CD4-positive, alpha-beta memory T cell (primary cell): ENCODE measurements at places on chromosomes 5 and 9.

DNA sequence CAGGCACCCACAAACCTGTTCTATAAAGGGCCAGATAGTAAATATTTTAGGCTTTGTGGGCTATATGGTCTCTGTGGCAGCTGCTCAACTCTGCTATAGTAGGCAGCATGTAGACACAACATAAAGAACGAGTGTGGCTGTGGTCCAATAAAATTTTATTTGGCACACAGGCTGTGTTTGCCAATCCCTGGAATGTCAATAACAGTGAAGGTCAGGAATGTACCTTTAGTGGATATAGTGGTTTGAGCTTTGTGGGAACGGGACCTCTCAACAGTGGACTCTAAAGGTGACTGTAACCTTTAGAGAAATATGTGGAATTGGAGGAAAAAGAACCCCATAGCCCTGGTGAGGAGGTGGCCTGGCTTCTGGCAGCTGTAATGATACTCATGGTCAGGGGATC is 145.2 kb downstream of the MAST4 start:
- no peak for DNase-seq

DNA sequence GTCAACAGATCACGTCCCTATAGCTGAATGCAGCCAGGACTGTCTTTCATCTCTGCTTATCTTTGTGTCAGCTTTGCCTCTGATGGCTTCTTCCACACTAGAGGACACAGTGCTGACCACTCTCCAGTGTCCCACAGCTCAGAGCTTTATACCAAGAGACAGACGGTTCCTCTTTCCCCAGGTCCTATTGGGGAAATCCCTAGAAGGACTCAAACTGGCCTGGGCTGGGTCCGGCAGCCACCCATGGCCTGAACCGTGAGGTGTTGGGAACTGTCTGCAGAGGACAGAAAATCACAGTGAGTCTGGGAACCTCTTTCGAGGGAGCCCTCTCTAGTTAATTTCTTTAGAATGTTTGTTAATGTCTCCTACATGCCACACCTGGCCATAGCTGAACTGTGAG is 68.3 kb upstream of the SHB start:
- DNase-seq: no peak

DNA sequence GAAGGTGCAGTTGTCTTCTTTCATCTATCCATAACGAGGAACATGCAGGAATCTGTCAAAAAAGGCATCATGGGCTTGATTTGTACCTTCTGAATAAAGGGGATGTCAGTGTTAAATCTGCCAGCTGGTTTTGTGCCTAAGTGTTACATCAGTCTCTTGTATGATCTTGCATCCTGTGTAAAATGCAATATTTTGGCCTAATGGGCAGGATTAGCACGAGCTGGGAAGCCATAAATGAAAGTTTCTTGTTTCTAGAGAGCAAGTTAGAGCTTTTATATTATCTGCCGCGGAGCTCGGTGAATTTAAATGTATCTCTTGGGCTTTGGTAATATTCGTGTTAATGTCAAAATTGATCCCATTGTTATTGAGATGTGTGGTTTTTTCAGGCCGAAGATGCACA is 526.1 kb upstream of the WWC1 start:
- DNase-seq: no peak

- no peak for DNase-seq
Observed at GRCh38 chr5:36689225-36689624, 82.8 kb downstream of the SLC1A3 start.

DNA sequence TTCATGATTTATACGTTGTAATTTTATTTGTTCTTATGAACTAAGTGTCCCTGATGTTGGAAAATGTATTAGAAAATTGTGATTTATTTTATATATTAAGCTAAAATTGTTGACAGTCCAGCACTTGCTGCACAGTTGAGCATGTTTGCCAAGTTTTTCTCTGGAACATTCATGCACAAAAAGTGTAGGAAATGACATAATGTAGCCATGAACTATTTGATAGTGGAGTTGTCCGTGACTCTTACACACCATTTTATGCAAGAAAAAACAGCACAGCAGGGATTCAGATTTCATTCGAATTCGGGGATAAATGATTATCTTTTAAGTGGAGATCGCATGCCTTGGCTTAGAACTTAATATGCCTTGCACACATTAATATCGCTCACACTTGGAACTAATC is 708.6 kb upstream of the WWC1 start:
- DNase-seq: no peak

GRCh38 chr5:61702784-61703183 is 370.7 kb downstream of the ZSWIM6 start:
- DNase-seq: no peak

DNA sequence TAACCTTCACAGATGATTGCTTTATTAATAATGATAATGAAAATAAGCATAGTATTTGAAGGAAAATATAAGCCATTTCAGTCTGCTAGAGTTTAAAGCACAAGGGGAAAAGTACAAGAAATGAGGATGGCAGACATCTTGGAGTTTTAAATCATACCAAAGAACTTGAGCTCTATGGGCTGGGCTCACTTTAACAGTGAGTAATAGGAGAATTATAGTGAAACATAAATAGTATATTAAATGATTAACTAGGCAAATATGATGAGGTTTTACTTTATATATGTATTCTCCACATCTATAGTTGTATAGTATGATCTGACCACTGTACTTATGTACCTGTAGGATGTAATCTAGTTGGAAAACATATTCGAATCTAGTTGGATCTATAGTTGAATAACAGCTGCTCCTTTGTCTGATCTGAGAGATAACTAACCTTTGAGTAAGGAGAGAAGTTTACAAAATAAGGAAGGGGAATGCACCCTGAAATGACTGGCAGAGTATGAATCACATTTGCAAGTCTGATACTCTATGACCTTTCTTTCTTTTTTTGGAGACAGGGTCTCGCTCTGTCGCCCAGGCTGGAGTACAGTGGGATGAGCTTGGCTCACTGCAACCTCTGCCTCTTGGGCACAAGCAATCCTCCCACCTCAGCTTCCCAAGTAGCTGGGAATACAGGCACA is 17.6 kb downstream of the MEGF9 start:
- no peak for DNase-seq

- no peak for DNase-seq
Observed at GRCh38 chr9:77667151-77667550, 19.0 kb upstream of the GNA14 start.

- DNase-seq: no peak
Observed at GRCh38 chr9:101528015-101528414, 5.6 kb upstream of the RNF20 start.

- no peak for DNase-seq
Observed at GRCh38 chr9:18893046-18893445, 140.0 kb downstream of the SAXO1 start.

DNA sequence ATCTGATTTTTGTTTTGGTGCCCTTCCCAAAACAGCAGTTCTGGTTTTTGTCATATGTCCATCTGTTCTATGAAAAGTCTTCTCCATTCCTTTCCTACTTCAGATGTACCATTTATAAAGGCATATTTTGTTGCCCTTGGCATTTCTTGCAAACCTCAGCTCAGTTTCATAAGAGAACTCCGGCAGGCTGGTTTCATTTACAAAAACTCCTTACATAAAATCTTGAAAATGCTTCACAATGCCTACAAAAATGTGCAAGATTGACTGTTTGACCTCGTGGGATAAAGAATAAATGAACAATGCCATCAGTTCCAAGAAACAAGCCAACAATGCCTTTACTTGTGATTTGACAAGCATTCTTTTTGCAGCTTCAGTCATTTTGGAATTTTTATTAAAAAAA is 39.1 kb upstream of the CTNNAL1 start:
- no peak for DNase-seq

DNA sequence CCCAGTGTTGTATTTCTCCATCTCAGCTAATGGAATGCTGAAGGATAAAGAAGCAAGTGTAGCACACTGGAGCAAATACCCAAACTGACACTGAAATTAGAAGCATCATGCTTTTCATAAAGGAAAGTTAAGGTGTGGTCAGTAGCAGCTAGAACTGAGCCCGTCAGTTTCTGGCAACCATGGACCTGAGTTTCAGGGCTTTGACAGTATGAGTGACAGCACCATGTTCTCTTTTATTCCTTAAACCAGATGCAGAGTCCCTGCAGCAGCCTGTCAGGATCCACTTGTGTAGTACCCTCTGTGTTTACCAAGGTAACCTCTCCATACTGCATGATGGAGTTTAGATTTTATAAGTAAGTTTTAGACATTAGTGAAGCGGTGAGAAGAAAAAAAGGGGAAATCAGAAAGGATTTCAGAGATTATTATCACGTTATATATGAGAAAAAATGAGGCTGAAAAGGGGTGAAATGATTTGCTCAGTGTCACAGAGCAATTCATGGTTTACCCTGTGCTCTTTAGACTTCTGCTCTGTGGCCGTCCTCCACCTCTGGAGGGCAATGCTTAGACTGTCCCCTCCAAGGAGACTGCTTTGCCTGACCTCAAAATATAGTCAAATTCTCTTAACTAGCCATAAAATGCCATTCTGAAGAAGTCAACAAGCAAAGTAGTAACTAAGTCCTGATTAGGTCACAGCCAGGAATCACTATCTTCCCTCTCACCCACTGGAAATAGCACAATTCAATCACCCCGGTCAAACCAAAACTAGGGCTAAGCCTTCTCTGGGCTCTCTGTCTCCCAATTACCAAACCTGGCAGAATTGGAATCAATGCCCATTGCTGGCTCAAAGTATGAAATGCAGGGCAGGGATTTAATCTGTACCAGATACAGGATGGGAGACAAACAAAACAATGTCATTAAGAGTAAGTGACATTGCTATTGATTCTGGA is 10.5 kb upstream of the MYOT start:
- no peak for DNase-seq

DNA sequence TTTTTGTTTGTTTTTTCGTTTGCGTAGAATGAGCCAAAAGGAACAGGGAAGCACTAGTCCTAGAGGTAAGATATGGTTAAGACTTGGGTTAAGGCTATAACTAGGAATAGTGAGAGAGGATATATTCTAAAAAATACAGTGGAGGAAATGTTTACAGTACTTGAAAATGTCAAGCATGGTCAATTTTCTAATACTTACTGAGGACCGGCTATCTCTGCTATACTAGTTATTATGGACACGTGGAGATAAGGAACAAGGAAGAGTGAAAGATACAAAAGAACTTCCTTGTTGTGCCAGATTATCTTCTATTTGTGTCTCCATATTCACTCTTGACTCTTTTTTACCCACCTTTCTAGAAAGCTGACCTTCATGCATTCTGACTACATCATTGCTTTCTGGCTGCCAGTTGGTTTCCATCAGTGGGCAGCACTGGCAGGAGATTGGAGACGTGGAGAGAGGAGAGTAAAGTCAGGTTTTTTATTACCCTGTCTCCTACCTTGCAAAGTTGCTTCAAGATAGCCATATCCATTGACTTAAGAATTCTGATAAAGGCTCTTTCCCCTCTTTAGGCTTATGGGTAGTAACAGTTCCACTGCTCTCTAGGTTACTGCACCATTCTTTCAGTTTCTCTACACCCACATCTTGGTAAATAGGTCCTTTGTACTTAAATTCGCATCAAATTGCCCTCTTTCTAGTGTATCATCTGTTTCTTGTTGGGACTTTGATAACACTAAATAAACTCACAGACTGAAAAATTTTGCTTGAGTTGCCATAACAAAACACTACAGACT is 9.0 kb upstream of the RFX3 start:
- DNase-seq: no peak

- DNase-seq: no peak
Observed at GRCh38 chr5:125109293-125109692, 362.9 kb upstream of the ZNF608 start.

DNA sequence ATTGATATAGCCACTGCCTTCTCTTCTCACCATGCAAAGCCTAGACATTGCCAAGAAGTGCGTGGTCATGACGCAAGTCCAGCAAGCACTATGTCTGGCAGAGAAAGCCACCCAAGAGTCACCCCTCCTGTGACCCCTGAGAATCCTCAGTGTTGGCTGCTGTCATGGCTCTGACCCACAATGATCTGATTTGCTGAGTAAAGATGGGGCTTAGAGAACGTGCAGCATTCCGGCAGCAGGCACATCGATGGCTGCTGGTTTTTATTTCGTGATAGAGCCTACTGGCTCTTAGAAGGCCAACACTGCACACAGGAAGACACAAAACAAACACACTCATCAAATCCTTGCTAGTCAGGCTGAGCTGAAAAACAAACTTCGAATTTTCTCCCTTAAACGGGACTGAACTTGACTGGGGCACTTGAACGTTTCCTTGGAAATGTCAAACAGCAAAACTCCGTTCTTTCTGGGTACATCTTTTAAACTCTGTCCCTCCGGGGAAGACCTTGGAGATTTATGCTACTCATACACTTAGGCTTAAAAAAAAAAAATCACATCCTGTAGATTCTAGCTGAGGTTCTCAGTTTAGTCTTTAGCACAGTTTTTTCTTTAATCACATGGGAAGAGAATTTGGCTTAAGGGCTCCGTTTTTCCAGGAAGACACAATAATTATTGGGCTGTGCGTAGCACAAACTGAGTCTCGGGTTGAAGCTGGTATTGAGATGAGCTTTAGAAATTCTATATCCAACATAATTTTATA is 88.2 kb upstream of the BASP1 start:
- no peak for DNase-seq

DNA sequence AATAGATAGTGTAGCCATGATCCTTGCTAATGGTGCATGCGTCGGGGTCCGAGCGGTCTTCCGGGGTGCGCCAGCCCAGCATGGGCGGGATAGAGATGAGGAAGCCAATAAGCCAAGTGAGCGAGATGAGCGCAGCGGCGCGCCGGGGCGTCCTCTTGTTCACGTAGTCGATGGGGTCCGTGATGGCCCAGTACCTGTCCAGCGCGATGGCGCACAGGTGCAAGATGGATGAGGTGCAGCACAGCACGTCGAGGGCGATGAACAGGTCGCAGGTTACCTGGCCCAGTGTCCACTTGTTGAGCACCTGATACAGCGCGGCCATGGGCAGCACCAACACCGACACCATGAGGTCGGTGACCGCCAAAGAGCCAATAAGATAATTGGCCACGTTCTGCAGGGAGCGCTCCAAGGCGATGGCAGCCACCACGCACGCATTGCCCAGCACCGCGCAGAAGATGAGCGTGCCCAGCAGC is 1.1 kb downstream of the HTR1A start:
- no peak for DNase-seq

GRCh38 chr9:127931092-127931881 is 710 bp upstream of the PIP5KL1 start:
- DNase-seq: no peak
